ENCODE measurements at places on chromosomes 3 and 15.
A peak's percentile ranks its signal among the peaks of the same experiment; 100 is the strongest.

DNA sequence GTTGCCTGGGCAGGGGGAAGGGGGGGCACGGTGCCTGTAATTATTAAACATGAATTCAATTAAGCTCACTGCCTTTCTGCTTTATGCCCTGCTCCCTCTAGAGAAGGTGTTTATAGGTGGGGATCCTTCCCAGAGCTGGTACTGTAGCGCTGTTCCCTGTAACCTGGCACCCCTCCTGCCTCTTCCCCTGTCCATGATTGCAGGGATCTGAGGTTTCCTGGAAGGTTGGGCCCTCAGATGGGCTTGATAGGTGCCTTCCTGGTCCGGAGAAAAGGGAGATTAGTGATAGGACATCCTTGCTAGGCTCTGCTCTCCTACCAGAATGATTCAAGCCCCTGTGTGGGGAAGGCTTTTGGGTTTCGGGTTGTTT, 2.1 kb upstream of the FAM131A start:
- no peak for DNase-seq

DNA sequence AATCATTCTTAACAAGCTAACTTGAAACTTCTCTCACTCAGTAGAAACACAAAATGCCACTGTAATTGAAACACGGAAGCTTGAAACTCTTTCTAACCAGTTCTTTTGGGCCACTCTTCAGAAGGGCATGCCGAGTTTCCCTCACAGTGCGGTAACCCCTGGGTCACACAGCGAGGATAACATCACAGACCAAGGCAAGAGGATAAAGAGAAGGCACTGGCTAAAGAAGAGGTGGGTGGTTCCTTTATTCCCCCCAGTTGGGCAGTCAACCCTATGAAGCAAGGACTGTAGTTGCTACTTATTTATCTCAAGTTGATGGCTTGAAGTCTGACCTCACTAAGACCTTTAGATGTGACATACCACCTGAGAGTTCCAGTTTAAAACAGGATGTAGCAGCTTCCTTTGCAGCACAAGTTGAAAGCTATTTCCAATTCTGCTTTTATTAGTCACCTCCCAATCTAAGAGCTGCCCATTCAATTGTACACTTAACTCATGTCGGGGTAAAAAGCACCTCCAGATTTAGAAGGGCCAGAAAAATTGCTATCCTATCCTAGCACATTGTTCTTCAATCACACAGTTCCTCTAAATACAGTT, 272.4 kb downstream of the TIGIT start:
- no peak for DNase-seq

GRCh38 chr15:39400002-39400401, 180.9 kb upstream of the THBS1 start:
- DNase-seq: no peak

GRCh38 chr15:43439268-43439667, 53.7 kb downstream of the TP53BP1 start:
- DNase-seq: no peak

- DNase-seq: no peak
These were observed 20.6 kb upstream of the KBTBD12 start for GRCh38 chr3:127894481-127894880.

- no peak for DNase-seq
These were observed 219.9 kb upstream of the NECTIN3 start for GRCh38 chr3:110851736-110852135.

- DNase-seq: no peak
These were observed 12.3 kb upstream of the KLHL40 start for GRCh38 chr3:42673082-42673481.

DNA sequence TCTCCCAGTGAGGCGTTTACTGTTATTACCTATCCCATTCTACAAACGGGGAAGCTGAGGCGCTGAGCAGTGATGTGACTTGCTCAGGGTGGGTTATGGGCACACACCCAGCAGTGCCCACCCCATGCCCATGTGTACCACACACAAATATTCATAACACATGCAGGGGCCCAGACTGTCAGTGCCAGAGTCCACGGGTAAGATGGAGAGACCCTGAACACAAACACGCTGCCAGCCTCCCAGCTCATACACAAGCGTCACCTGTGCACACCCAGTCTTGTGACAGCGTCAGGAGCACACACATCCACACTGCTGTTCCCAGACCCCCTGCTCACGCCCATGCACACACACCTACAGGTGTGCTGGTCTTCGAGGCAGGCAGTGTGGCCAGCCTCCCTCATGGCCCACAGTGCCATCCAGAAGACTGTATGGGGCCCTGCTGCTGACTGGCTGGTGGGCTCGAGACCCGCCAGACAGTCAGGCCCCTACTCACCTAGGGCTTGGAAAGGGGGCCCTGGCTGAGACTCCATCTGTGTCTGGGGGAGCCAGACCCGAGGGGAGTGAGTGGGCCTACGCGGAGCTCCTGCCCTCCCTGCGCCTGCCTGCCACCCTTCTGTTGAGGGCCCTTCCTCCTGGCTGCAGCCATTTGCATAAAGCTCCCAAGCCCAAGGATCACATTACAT, 39.4 kb downstream of the DNAJB8 start:
- no peak for DNase-seq

- DNase-seq: no peak
These were observed 1.7 kb downstream of the CLRN1 start for GRCh38 chr3:150970665-150971324.

- no peak for DNase-seq
These were observed 106.7 kb downstream of the GOLIM4 start for GRCh38 chr3:167989066-167989465.

DNA sequence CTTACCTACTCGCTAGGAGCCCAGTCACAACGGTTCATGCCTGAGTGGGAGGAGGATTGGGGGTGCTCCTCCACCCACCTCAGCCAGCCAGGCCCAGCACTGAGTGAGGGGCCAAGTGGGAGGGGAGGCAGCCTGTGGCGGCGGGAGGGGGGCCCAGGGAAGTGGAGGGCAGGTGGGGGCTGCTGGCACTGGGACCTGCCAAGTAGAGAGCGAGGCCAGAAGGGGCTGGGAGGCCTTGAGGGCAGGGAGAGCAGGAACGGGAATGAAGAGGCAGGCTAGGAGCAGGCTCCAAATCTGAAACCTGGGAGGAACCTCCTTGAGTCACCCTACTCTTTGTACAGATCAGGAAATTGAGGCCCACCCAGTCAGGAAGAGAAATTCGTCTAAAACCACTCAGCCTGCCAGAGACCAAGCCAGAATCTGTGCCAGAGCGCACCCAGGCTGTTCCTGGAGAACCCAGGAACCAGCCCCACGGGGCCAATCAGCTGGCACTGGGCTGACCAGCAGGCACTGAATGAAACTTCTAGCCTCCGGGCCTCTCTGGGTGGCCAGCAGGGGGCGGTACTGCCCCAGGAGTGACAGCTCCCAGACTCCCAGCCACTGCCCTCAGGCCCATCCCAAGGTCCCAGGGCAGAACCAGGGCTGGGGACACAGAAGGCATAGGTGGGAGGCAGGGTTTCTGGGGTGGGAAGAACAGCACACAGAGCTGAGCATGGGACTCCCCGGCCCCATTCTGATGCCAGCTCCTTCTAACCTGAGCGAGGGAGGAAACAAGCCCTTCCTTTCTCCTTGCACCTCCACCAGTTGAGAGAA, 14.8 kb upstream of the CYP11A1 start:
- peak; percentile 56 for DNase-seq

DNA sequence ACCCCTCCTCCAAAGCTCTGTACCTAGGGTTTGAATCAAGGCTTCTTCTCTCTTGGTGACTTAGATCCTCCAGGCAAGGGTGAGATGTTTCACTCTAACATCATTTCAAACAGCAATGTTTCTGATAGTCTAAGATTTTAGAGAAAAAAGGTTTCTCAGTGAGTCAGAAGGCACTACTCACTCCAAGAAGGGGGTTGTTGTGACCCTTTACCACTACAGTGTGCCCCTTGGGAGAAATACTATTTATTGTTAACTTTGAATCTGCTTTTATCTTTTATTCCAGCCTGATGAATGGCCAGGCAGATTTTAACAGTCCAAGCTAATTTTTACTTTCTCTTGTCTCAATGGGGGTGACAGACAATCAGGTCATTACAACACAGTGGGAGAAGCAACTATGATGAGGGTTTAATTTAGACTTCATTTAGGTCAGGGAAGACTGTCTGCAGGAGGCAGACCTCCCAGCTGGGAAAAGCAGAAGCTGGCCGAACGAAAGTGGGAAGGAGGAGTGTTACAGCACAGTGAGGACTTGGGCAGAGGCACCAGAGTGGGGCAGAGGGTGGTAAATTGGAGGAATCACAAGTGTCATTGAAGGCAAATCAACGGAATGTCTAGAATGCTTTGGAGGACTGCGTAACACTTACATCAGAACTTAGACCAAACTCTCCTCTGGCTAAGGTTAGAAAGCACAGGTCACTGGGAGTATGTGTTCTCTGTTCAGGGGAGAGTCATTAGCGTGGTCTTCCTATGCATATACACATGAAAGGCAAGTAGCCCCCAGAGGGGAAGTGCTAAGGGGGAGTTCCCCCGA, 21.2 kb downstream of the ZNF860 start:
- no peak for DNase-seq

DNA sequence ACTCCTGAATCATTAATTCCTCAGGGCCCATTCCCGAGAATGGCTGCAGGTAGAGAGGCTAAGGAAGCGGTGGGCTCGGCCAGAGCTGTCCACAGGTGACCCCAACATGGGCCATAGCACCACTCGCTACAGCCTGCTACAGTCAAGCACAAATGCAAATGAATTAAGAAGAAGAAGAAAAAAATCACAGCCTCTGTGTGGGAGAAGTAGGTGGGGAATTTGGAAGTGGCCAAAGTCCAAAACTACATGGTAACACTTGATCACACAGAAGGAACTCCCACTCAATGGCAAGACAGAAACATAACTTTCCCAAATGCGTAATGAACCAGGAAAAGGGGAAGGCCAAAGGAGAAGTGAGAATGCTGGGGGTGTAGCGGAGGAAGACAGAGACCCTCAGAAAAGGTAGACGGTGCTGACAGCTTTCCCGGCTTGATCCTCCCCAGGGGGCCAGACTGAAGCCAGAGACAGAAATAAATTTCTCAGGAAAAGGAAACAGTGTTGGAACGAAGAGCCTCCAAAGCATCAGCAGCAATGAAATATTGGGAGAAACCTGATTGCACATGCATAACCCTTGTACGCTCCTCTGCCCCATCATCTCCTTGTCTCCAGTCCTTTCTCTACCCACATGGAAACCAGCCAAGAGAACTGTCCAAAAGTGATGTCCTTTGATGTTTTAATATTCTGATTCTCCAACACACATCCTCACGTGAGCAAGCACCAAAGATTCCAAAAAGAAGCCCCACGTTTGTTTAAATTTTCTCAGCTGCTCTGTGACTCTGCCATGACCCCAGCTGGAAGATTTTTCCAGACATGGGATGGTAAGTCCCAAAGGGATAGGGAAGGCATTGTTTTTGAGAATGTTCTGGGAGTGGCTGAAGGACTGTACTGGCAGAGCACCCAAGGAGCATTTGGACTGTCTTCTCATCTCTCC, 107.6 kb downstream of the OXNAD1 start:
- DNase-seq: no peak

DNA sequence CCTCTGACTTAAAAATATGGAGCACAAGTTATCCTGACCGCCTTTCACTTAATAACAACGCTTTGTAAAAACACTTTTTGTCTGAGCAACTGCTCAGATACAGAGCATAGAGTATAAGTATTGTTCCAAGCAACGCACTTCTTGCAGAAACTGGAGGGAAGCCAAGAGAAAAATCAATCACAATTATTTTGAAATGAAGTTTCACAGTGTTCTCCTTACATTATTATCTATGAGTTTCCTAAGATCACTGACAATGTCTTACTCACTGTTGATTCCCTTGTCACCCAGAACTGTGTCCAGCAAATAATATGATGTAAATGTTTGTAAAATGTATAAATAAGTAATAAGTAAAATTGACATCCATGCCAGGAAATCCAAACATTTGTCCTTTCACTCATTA, 184.6 kb upstream of the GPR149 start:
- no peak for DNase-seq

- no peak for DNase-seq
These were observed 67.3 kb upstream of the EIF1B start for GRCh38 chr3:40242216-40242615.

DNA sequence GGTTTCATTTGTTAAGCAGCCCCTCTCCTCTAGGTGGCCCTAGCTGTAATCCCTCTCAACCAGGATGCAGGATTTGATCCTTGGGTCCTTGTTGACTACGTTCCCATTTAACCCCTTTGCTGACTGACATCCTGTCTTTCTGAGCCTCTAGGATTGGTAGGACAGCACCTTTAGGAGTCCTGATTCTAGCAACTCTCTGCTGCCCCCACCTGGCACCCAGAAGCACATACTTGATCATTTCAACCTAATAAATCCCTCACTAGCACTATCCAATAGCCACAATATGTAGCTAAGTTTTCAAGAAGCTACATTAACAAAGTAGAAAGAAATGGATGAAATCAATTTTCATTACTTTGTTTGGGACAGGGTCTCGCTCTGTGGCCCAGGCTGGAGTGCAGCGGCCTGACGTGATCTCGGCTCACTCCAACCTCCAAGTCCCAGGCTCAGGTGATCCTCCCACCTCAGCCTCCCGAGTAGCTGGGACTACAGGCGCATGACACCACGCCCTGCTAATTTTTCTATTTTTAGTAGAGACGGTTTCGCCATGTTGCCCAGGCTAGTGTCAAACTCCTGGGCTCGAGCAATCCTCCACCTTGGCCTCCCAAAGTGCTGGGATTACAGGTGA, 28.3 kb downstream of the RSL24D1 start:
- no peak for DNase-seq

DNA sequence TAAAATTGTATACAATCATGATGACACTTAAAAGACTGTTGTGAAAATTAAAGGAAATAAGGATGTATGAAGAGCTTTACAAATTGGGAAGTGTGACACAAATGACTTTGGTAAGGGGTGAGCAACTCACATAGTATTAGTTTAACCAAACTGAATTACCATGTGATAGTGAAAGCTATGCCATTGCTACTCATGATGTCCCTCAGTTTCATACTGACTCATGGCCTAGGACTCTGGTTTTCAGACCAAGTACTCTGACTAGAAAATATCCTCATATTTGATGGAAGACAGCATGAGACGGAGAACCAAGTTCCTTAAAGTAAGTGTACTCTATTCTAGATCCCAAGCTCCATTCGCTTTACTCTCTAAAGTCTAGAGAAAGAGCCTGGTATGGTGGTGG, 203.2 kb upstream of the ICE2 start:
- no peak for DNase-seq

DNA sequence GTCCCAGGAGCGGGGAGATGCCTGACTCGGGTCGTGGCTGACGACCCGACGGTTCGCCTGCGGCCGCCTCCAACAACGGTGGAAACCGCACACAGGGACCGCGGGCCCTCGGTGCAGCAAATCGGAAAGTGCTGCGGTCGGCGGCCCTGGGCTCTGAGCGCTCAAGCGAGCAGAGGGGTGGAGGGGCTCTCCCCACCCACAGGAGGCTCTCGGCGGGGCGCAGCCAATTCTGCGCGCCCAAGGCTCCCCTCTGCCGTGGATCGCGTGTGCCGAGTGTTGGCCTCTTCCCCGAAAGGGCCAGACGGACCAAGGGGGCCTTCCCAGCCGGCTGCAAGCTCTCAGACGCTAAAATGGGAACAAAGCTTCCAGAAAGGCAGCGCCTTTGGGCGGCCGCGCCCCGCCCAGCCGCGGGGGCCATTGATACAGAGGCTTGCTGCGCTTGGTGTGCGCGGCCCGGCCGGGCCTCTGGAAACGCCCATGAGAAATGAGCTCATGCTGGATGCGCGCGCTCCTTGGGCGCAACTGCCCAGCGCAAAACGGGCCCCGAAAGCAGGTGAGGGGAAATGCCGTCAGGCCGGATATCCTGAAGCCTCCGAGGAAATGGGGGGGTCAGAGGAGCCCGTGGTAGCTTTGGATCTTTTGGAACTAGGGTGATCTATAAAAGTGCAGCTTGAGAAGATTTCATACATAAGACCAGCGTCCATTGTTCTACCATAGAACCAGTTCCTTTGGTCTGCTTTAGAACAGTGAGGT, 1.2 kb upstream of the GSK3B start:
- DNase-seq: peak; percentile 62
